Spleen (tissue), 13 donors: ENCODE measurements at places on chromosomes 16 and 17. TPM values are rescaled to one million over a fixed set of nuclear protein-coding genes. Genes with fewer than 3 reads are reported as not detected.

- H3K4me1 ChIP-seq, result no peaks in the 10 kb centered on the region
- H3K36me3 ChIP-seq, result no peaks in the 10 kb centered on the region
- no peak overlapping the region for H3K4me3 ChIP-seq
- no peak overlapping the region for H3K27ac ChIP-seq
Observed at GRCh38 chr16:1062895-1063294, 9.7 kb upstream of the SSTR5 start.

DNA sequence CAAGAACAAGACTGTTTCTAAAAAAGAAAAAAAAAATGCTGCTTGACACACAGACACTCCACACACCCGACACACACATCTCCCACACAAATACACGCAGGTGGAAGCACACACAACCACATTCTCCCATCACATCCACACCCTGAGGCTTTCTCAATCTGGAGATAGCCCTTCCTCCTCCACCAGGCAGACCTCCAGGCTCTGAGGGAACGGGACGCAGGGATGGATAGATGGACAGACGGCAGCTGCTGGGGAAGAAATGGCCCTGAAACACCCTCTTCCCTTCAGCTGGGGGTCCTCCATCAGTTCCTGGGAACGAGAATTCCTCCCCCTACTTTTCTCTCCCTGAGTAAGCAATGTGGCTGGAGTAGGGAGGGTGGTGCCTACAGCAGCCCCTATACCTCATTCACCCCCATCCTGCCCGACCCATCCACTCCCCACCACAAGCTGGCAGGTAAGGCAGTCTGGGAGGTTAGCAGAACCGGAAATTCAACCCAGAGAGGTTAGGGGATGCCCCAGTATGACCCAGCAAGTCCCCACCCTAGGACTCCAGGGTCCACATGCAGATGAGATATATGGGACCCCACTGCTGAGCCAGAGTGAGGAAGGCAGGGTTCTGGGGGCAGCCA lies 4.1 kb upstream of the LITAFD start:
- H3K27ac ChIP-seq, result no peak overlapping the region
- DNase-seq, result no peak
- no peak overlapping the region for H3K4me3 ChIP-seq

- DNase-seq, result peak; percentile 93
- peaks cover 80% of the 10 kb centered on the region for H3K4me1 ChIP-seq
- H3K36me3 ChIP-seq, result peaks cover 41% of the 10 kb centered on the region
Observed at GRCh38 chr17:79836972-79837887, 2.0 kb downstream of the CBX4 start.

GRCh38 chr17:35587074-35587961 lies at the start of gene AP2B1:
Gene AP2B1, plus strand, starts transcription at chr17:35587322. Its CDS starts 6,709 bp downstream, at chr17:35594031.
- H3K4me3 ChIP-seq, result peak within 1 kb of the TSS; percentile 81
- H3K27ac ChIP-seq, result peak within 1 kb of the TSS; percentile 95
- H3K27me3 ChIP-seq, result no peaks in the 10 kb centered on the region
- H3K36me3 ChIP-seq, result peaks cover 3% of the 10 kb centered on the region

The C1QTNF8 gene
- not detected for total RNA-seq

The TRIM16 gene
- total RNA-seq, result 10.0 TPM

The CSH2 gene
- not detected for total RNA-seq
